Stimulated activated CD8-positive, alpha-beta memory T cell treated with anti-CD3 and anti-CD28 coated beads, Interleukin-2, amount 100 ng/mL, for 1 hour (primary cell): ENCODE measurements at places on chromosomes 11 and 22.
A peak's percentile ranks its signal among the peaks of the same experiment; 100 is the strongest.

DNA sequence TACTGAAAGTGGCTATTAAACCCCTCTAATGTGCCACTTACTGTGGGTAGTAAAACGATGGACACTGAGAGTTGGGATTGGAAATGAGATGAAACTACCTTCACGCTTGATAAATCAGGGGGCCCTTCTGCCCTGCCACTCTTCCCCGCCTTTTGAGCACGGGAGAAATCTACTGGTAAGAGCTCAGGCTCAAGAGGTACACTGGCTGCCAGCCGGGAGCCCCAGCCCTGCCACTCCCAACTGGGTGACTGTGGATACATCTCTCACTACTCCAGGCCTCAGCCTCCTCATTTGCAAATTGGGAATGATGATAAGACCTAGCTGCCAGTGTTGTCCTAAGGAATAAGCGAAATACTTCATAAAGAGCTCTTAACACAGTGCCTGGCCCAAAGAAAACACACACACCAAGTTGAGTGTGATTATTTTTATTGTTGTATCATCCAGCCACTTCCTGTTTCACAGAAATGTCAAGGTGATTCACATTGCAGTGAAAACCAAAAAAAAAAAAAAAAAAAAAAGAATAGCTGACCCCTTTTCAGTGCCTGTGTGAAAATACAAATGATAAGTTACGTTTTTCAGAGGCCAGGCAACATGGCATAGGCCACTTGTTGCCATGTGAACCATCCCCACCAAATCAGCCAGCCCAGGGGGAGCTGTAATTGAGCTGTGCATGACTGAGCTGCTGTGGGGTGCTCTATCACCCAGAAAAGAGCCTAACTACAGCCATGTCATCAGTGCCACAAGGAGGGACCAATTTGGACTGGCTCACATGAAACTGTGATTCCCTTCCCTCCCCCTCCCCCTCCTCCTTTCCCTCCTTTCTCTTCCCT lies 4.4 kb upstream of the ZNRD2 start:
- DNase-seq: no peak

- DNase-seq: peak; percentile 8
These were observed 146.5 kb upstream of the RAG2 start for GRCh38 chr11:36744375-36745168.

DNA sequence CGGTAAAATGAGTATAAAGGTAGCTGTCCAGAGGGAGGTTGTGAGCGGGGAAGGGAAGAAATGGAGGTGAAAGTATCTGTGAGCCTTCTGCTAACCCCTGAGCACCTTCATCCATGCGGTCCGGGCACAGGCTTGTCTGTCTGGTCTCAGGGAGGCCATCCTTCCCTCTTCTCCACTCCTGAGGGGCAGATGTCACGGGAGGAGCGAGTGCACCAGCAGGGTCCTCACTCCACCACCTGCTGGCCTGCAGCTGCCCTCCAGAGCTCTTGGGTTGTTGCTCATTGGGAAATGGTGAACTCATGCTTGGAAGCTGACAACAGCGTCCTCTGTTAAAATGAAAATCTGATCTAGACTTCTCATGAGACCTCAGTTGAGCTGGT lies 33.8 kb upstream of the WNT11 start:
- DNase-seq: no peak

GRCh38 chr11:46898396-46899095 lies 19.8 kb downstream of the LRP4 start:
- DNase-seq: no peak

GRCh38 chr11:129612447-129612961 lies 203.1 kb upstream of the TMEM45B start:
- DNase-seq: no peak

- DNase-seq: no peak
These were observed 4.3 kb downstream of the MED15 start for GRCh38 chr22:20511578-20512229.

DNA sequence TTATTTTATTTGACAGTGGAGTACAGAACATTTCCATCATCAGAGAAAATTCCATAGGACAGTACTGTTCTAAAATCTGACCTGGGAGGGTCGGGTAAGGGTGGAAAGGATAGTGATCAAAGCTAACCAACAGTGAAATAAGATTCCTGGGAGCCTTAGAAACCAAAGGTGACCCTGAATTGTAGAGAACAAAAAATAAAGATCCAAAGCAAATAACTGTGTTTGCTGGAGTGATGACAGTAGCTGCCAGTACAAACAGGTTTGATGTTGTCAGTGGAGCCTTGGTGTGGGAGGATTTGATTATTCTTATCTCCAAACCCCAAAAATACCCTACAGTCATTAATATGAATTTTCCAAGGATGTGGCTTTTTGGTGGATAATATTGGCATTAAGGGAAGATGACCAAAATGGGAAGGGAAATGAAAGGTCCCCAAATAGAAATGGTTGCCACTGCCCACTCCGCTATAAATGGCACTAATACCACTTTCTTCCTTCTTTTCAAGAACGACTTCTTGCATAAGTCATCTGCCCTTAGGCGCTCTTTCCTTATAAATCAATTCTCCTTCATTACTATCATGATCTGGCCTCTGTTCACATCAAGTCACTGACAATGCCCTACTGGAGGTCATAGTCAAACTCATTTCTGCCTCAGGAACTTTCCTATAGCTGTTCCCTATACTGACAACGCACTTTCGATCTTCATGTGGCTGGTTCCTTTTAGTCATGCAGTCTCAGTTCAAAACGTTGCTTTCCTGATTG lies 44.4 kb downstream of the EHF start:
- DNase-seq: no peak

DNA sequence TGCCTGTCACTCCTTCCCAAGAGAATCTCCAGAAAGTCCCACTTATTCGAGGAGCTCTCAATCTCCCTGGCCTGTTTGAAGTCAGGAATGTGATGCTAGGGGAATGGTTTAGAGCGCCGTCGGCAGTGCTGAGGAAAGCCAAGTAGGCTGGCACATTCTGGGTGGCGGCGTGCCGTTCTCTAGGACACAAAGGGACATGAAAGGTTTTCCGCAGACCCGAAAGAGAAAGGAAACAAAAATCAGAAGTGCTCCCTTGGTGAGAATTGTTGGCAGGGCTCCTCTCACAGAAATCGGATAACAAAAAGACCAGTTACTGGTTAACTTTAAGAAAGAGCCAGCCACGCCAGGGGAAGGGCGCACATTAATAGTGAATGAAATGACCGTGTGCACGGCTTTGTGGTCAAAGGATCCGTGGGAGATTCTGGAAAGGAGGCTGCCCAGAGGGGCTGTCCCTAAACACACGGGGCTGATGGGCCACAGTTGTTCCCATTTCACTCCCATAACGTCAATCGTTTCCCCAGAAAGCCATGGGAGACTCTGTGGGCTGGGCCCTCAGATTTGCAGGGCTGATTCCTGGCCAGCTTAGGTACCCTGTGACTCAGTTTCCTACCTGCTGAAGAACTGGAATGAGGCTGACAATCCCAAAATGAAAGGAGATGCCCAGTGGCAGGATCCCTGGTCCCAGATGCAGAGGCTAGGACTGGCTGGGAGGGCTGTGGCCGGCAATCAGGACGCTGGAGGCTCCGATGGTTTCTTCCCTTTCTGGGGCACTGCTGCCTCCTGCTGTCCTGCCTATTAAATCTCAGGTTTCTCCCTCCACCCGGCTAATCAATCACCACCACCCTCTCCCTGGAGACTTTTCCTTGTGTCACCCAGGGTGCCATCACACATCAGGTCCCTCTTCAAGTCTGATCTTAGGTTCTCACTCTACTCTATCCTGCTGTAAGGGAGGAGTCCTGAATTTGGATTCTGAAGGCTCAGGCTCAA lies 82.3 kb downstream of the RCN1 start:
- DNase-seq: no peak

- DNase-seq: no peak
These were observed 135.3 kb downstream of the CCDC34 start for GRCh38 chr11:27227736-27228135.

DNA sequence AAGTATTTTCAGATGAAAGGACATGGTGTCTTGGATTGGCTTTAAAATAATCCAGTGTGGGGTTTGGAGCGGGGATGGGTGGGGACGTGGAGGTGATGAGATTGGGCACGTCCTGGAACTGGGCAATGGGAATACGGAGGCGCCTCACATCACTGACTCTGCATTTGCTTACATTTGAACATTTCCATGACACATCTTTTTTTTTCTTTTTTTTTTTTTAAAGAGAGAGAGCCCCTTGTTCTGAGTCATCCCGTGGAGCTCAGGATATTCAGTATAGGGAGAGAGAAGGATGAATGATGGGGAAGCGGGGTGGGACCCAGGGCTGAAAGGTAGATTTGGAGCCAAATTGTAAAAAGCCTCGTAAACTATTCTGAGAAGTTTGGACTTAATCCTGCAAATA lies 142.7 kb downstream of the FBXO7 start:
- no peak for DNase-seq

- no peak for DNase-seq
These were observed 150.9 kb downstream of the CACNA1I start for GRCh38 chr22:39721206-39722031.

DNA sequence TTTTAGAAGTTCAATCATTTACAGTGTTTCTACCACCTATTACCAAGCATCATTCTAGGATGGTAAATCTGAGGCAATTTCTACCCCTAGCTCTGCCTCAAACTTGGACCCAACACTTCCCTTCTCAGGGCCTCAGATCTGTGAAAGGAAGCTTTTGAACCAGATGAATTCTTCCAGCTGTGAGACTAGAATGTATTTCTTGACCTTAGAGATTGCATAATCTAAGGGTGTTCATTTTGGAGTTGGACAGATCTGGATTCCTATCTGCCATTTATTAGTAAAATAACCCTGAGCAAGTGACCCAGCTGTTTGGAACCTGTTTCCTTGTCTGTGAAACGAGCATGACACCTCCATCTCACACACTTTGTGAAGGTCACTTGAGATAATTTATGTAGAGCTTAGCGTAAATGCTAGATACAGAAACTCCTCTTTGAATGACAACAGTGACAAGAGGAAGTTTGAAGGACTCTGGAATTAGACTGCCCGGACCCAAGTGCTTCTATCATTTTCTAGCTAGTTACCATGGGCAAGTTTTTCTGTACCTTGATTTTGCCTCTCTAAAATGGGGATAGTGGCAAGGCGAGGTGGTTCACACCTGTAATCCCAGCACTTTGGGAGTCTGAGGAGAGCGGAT lies 3.8 kb upstream of the INTS5 start:
- no peak for DNase-seq

DNA sequence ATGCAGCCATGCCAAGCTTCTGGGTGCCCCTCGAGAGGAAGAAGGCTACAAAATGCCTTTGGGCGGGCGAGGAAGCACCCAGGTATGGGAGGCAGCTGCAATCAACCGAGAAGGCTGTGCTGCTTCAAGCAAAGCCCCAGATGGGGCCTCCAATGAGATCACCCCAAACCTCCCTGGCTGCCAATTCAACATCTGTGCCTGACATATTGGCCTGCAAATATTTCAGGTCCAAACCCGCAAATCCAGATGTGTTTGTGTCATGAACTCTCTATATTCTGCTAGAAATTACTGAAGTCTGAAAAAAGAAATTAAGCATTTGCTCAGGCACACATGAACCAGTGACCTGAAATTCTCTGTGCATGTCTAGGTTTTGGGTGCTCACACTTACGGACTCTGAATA lies 78.8 kb upstream of the RCN1 start:
- DNase-seq: no peak

DNA sequence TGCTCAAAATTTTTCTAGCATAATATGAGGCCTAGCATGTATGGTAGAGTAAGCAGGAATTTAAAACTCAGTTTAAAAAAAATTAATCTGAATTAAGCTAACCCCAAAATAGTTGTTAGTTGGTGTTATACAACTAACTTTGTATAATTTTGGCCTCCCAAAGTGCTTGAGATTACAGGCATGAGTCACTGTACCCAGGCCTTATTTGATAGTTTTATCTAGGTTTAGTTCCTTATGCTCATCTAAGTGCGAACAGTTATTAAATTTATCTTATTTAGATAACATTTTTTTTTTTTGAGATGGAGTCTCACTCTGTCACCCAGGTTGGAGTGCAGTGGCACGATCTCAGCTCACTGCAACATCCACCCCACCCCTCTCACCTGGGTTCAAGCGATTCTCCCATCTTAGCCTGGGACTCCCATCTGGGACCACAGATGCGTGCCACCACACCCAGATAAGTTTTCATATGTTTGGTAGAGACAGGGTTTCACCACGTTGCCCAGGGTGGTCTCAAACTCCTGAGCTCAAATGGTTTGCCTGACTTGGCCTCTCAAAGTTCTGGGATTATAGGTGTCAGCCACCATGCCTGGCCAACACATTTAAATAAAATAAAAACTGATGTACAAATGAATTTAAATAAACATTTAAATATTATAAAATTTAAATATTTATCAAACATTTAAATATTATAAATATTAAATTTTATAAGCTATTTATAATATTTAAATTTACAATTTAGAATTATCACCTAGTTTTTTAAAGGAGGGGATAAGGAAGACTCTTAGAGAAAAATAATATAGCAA lies 7.5 kb downstream of the IL18 start:
- no peak for DNase-seq

- no peak for DNase-seq
These were observed 14.8 kb downstream of the KIAA0930 start for GRCh38 chr22:45225732-45226502.

- DNase-seq: no peak
These were observed 148.0 kb upstream of the B3GAT1 start for GRCh38 chr11:134560066-134560465.

DNA sequence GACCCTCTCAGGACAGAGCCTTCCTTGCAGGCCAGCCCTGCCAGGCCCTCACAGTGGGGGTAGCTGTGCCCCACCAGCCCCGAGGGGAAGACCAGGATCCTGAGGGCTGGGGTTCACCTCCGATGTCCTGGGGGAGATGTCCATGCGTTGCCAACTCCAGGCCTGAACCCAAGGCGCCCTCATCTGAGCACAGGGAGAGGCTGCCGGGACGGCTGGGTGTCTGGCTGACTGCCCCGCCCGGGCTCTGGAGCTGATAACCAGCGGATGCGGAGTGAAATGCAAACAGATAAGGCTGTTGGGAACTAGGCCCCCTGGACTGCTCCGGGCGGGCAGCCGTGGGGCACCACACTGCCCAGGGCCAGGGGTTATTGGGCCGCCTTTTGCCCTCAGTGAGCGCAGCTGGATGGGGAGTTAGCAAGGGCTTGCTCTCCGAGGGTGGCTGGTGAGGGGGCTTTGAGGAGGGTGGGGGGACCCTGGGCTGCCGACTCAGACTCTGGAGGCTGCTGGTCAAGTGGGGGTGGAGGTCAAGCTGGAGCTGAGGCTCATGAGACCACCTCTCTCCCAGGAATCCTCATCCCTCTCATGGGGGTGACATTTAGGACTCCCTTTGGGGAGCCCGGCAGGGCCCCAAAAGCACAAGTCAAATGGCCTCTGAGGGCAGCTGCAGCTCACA lies 5.6 kb upstream of the MUC6 start:
- no peak for DNase-seq
